ENCODE measurements at places on chromosomes 16 and 17.

GRCh38 chr16:79772784-79773183 is 172.2 kb upstream of the MAF start:
- DNase-seq, result no peak

DNA sequence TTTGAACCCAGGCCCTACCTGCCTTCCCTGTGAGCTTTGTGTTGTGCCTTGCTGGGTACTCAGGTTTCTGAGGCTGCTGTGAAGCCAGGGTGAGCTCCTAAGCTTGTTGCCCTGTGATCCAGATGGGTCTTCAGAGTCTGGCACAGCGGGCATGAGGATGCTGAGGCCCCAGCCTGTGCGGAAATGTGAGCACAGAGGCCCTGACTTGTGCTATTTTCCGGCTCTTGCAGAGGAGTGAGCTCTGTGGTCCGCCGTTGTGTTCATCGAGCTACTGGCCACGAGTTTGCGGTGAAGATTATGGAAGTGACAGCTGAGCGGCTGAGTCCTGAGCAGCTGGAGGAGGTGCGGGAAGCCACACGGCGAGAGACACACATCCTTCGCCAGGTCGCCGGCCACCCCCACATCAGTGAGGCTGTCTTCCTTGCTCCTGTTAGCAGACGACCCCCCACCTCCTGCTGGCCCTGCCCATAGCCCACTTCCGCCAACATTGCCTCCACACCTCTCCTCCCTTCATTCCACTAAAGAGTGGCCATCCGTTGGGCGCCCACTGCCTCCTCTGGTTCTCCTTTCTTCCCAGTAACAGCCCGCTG is 2.7 kb downstream of the PHKG2 start:
- DNase-seq, result no peak

DNA sequence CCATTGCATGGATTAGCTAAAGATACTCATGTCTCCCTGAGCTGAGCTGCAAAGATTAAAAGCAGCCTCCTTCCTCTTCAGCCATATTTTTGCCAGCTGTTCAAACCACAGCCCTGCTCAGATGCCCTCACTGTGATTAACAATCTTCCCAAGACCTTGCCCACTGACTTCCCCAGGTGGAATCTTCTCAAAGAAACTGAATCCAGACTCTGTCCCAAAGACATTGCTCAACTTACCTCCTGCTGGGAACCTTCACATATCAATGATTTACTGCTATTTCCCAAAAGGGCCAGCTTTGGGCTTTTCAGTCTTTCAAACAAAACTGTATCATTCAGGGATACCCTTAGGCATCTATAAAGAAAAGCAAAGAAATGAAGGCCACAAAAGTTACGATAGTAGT is 9.2 kb downstream of the C17orf67 start:
- DNase-seq, result no peak

DNA sequence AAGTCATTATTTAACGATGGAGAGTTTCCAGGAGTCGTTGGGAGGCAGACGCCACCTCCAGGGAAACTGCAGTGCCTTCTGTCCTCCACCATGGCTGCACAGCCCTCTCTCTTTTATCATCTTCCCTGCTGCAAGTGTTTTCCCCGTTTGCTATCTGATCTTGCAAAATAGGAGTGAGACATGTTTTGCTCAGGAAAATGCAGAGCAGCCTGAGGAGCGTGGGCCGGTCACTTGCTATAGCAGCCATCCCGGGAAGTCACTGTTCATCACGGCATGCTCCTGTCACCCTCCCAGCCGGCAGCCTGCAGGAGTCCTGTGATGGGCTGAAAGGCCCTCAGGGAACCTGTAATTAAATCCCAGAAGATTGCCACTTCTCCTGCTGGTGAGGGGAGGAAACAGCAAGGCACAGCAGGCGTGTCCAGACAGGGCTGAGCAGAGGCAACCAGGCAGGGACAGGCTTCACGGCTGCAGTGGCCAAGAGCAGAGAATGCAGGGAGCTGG is 143.1 kb downstream of the GSG1L start:
- no peak for DNase-seq

GRCh38 chr17:836151-836550 is 54.0 kb downstream of the MRM3 start:
- DNase-seq, result no peak

DNA sequence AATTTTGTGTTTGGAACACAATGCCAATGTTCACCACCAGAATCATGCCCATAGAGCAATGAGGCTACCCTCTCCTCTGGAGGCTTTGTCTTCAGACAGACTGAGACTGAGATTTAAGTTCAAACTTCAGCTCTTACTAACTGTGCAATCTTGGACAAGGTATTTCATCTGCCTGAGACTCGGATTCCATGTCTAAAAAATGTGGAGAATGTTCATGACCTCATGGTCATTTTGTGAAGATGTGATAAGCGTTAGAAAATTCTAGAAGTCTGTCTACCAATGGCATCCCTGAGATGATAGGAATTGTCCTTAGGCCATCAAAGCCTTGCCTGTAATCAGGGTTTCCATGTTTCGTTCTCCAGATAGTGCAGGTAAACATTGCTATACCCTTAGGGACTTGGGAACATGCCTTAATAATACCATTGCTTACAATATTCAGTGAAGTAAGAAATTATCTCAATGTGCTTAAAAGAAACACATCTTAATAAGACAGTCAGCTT is 388.2 kb upstream of the MAF start:
- no peak for DNase-seq

DNA sequence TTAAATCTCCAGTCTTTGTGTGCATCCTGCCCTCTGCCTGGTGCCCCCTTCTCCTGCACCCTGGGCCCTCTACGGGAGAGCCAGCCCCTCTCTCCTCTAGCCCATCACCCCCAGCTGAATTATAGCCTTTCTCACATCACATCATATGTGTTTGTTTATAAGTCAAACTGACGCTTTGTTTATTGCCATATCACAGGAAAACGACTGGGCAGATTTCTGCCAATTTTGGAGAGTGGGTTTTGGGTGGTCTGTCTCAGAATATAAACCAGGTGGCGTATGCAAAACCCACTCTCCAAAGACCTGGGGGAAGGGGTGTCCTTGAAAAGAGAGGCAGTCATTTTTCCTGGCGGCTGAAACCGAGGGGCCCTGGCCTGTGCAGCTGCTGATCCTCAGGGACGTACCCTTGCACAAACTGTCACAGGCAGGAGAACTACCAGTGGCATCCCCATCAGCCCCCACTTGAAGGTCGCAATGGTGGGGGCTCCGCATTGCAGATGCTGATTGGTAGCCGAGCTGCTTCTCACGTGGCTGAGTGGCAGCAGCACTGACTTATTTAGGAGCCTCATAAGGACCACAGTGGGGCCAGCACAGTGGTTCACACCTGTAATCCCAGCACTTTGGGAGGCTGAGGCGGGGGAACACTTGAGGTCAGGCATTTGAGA is 34.8 kb upstream of the CDC42EP4 start:
- no peak for DNase-seq

GRCh38 chr16:65125871-65126270 is 4.0 kb upstream of the CDH11 start:
- no peak for DNase-seq

GRCh38 chr16:79768276-79768970 is 167.9 kb upstream of the MAF start:
- DNase-seq, result no peak

- no peak for DNase-seq
These were observed 16.3 kb downstream of the MAPT start for GRCh38 chr17:45910667-45911066.

GRCh38 chr16:67277294-67277998 is 1.9 kb upstream of the PLEKHG4 start:
- DNase-seq, result no peak

DNA sequence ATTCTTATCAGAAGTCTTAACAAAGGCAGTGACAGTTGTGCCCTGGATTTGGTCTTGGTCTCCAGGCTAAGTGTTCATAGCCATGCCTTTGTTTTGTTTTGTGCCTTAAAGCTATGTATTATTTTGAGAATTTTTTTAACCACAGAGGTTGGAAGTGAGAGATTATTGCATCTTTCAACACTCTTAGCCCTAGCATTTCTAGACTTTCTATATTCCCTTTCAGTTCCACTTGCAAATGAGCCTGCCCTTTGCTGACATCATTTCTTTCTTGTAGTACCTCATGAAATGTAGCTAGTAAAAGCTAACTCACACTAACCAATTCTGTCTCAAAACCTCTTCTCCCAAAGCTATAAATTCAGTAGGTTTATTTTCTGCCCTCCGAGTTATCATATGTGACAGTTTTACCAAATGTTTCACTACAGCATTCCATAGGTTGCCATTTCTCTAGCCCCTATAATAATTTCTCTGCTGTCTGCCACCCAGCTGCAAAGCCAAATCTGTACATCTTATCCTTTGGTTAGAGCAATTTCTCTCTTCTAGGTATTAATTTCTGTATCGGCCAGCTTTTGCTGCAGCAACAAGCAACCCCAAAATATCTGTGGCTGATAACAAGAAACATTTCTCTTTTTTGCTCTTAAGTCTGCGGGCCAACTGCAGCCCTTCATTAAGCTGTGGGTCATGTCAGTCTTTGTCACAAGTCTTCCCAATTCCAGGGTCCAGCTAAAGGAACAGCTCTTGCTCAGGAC is 14.2 kb upstream of the CCL1 start:
- DNase-seq, result no peak

- DNase-seq, result no peak
These were observed 2.4 kb downstream of the CRAMP1 start for GRCh38 chr16:1614456-1615102.

GRCh38 chr17:11324021-11324420 is 83.0 kb downstream of the SHISA6 start:
- DNase-seq, result no peak

DNA sequence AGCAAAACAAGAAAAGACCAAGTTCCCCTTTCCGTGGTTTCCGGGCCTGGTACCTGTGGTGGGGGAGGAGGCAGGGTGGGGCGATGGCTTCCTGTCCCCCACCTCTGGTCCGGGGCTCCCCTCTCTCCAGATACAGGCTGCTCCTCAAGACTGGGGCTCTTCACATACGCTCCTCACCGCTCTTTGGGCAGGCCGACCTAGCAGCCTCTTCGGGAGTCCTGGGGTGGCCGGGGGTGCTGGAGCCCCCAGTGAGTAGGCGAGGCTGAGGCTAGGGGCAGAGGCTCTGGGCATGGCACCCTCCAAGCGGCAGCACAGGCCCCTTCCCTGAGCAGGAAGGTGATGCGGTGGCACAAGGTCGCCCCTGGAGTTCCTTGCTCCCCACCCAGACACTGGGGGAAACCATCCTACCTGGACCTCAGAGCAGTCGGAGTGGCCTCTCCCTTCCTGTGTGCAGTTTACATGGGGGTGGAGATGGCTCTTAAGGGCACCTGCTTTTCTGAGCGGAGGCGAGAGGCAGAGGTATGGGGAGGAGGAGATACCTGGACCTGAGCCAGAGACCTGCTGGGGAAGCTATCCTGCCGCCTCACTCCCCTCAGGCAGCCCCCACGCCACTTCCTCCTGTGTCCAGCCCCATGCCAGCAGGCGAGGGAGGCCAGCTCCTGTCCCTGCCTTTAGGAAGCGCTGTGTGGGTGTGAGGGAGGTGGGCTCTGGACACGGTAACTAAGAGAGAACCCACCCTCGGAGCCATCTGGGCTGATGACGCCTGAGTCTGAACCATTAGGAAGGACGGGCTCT is 891 bp downstream of the CORO1A start:
- DNase-seq, result peak; percentile 36

GRCh38 chr16:68744744-68745280 is 7.7 kb downstream of the CDH1 start:
- DNase-seq, result no peak

DNA sequence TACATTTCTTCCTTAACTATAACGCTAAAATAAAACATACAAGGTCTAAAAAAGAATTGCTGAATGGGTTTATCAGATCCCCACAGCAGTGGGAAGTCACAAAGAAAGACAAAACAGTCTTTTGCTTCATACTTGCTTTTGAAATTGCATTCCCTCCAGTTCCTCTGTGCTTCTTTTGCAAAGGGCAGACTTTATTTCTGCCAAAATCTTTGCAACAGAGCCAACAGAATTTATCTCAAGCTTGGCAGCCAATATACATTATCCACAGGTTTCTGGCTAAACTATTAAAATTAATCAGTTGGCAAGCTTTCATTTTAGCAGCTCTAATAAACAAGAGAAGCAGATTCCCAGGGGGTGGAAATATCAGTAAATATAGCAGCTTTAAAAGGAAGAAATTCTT is 378.9 kb upstream of the CA10 start:
- no peak for DNase-seq

GRCh38 chr17:72409405-72410002 is 288.7 kb downstream of the SOX9 start:
- DNase-seq, result no peak

GRCh38 chr17:58352596-58353388 is 791 bp upstream of the SUPT4H1 start:
- no peak for DNase-seq

GRCh38 chr16:17457997-17458396 is 12.8 kb downstream of the XYLT1 start:
- DNase-seq, result no peak

DNA sequence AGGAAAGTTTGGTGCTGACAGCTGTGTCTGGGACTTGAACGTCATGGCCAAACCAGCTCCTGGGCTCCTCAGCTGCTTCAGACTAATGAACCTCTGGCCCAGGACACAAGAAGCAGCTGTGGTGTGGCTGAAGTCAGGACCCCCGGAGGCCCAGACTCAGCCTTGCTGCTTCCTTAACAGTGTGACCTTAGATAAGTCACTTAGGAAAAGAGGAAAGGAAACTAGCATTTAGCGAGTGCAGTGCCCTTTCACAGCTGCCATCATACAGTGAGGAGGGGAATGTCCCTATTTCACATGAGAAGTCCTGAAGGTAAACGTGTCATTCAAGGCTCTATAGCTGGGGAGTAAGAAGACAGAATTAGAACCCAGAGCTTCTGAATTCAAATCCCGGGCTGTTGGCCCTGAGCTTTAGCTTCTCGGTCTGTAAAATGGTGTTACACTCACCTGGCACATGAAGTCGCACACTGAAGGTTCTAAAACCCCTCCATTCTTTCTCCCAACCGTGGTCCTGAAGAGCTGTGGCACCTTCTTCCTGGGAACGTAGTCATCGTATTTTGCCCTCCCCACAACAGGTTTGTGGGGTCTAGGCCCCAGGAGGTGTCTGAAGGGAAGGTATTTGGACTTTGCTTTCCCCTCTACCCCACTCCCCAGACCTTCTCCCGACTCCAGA is 910 bp upstream of the RAMP2 start:
- no peak for DNase-seq

- no peak for DNase-seq
These were observed 83.6 kb upstream of the NLRP1 start for GRCh38 chr17:5667871-5668270.

GRCh38 chr16:17691899-17692176 is 221.1 kb upstream of the XYLT1 start:
- no peak for DNase-seq

GRCh38 chr17:78812855-78813254 is 27.8 kb downstream of the USP36 start:
- no peak for DNase-seq

Data from stimulated activated CD4-positive, alpha-beta T cell treated with anti-CD3 and anti-CD28 coated beads, Interleukin-15, amount 100 ng/mL, for 1 hour (primary cell).